ENCODE measurements at places on chromosomes 11 and 22. TPM values are rescaled to one million over a fixed set of nuclear protein-coding genes. Genes with fewer than 3 reads are reported as not detected.

DNA sequence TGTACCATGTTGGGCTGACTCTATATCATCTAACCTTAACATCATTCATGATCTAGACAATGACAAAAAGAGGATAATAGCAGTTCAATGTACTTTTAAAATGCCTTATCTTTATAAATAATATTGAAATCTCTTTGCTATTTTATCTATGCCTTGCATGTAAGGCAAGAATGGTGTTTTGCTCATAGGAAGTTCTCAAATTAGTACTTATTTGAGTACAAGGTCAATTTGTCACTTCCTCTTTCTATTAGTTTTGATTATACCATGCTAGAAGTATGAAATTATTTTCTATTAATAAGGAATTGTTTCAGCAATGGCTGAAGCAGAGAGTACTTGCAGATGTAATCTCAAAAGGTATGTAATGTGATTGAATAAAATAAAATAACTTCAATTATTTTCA is 1285.4 kb upstream of the TENM4 start:
- no peak for DNase-seq

DNA sequence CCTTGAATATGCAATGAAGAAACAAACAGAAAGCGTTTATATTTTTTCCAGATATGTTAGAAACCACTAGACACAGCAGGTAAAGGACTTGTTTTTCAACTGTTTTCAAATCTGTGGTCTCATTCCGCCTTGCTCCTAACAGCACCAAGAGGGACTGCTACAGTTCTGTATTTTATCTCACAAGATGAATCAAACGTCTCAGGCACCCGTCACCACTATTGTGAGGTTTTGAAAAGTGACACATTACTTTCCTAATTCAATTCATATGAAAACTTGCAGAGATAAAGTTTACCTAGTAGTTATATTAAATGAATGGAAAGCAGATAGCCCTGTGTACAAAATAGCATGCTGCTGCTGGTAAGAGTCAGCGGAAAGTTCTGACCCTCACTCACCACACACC is 386.3 kb downstream of the ETS1 start:
- DNase-seq, result no peak

The TEX54 gene
- 1.2 TPM for total RNA-seq

The CNTF gene
- total RNA-seq, result 1.5 TPM

The KRTAP5-10 gene
- total RNA-seq, result not detected

The OR5D16 gene
- total RNA-seq, result not detected

GRCh38 chr11:22510010-22510409 is 115.6 kb downstream of the FANCF start:
- DNase-seq, result no peak

GRCh38 chr22:18056807-18057474 is 20.8 kb upstream of the PEX26 start:
- DNase-seq, result no peak

Measured in H1 (cell line).